Bronchial epithelial cell (primary cell): ENCODE measurements at places on chromosomes 1 and 21. TPM values are rescaled to one million over a fixed set of nuclear protein-coding genes. Genes with fewer than 3 reads are reported as not detected.

HDGF gene
- 163 and 225 TPM in 2 replicates for total RNA-seq

RPF1 gene
- total RNA-seq = 31.6 and 41.5 TPM in 2 replicates

GRCh38 chr1:226041419-226041818, 21.1 kb upstream of the H3-3A start:
- DNase-seq = no peak

- DNase-seq = peak; percentile 92
These were observed 700.1 kb downstream of the KCNT2 start for GRCh38 chr1:195908121-195908520.

- DNase-seq = no peak
These were observed 1.9 kb downstream of the FTCD start for GRCh38 chr21:46153247-46154154.

DNA sequence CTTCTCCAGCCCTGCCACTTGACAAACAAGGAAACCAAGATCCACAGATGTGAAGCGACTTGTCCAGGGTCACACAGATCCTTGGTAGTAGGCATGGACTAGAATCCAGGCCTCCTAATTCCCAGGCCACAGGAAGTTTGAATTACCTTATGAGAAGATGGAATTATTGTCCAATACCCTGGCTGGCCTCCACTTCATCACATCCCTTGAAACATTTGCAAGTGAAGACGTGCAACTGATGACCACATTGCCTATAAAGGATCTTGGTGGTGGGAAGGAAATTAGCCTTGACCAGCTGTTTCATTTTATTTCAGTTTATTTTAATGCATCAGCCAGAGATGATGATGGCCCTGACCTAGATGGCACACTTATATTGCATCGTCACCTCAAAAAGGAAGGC, 165.8 kb upstream of the CAMK1G start:
- DNase-seq = peak; percentile 78

DNA sequence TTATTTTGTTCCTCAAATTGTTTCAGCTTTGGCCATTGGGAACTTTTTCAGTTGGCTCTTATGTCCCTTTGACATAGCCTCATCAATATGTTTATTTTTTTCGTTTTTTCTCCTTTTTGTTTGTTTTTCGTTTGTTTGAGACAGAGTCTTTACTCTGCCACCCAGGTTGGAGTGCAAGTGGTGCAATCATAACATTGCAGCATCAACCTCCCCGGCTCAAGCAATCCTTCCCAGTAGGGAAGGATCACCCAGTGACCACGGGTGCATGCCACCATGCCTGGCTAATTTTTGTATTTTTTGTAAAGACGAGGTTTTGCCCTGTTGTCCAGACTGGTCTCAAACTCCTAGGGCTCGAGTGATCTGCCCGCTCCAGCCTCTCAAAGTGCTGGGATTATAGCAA, 8.1 kb downstream of the POLR3GL start:
- DNase-seq = no peak

DNA sequence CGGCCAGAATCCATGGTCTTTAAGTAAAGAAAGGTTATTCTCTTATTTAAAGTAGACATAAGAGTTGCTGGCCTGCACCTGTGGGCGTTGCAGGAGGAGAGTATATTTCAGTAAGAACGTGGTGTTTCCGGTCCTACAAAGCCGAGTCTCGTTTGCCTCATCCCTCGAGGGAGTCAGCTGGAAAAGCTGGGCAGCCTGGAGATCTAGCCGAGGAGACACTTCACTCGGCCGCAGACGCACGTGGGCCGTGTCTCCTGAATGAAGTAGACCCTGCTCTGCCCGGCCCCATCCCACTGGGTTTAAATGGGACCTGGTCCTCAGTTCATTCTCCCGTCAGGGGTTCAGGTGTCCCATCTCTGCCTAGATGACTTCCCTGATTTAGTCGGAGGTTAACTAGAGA, 14.9 kb downstream of the SLC45A1 start:
- no peak for DNase-seq

- peak; percentile 61 for DNase-seq
These were observed 35.9 kb upstream of the NFIA start for GRCh38 chr1:61046434-61046833.

DNA sequence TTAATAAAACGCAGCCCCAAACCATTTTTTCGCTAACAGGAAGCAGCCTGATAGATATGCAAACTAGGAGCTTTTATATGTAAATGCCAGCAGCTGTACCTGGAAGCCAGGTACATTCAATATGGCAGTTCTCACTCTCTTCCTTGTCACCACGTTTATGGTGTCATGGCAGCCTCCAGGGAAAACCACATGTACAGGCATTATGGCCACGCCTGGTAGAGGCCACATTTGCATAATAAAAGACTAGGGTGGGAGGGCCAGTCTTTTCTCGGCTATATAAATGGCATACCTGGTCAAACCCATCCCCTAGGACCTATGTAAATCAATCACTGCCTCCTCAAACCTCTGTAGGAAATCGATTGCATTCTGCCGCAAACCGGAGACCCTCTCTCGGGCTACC, 247.5 kb downstream of the NEGR1 start:
- no peak for DNase-seq
